Gastrocnemius medialis (tissue), 4 donors: ENCODE measurements at places on chromosomes 5 and 9.
A peak's percentile ranks its signal among the peaks of the same experiment; 100 is the strongest.

DNA sequence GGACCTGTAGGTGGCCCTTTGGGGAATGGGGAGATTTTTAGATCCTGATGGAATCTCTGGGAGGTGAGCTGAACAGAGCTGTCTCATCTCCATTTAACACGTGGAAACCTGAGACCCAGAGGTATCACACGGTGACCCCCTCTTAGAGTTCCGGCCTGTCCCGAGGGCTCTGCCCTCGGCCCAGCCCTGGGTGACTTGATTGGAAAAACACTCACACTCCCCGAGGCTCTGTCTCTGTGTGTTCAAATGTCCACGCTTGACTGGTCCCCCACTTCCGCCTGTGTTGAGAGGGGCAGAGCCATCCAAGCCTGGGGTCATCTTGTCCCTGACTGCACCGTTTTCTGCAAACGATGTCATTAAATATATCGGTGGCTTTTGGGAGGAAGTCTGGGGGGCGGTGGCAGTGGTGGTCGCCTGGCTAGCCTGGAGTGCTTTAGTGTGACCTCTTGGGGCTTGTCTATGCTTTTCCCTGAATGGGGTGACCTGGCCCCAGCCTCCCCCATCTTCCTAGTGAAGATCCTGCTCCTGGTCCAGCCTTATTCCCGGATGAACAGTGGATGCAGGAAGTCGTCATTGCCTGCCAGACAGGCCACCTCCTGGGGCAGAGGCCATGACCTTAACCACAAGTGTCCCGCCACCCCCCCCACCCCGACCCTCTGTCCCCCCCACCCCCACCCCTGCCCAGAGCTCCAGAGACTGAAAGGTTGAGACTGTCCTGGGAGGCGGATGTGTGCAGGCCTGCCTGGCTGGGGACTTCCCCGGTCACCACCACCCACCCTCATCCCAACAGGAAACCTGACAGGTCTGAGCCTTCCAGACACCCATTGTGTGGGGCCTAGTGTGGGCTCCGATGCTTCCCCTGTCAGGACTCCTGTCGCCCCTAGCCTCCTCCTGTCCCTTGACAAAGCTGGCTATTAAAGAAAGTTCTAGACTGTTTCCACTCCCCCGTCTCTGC lies 5.3 kb upstream of the DAB2IP start:
- H3K36me3 ChIP-seq = no peaks in the 10 kb centered on the region
- no peaks in the 10 kb centered on the region for H3K27me3 ChIP-seq

GRCh38 chr9:132982458-132982857 lies 4.0 kb downstream of the GFI1B start:
- no peak for DNase-seq
- no peaks in the 10 kb centered on the region for H3K36me3 ChIP-seq
- peaks cover 3% of the 10 kb centered on the region for H3K4me1 ChIP-seq
- no peak overlapping the region for H3K27ac ChIP-seq

- no peaks in the 10 kb centered on the region for H3K4me1 ChIP-seq
- no peaks in the 10 kb centered on the region for H3K36me3 ChIP-seq
- no peak overlapping the region for H3K27ac ChIP-seq
- no peaks in the 10 kb centered on the region for H3K27me3 ChIP-seq
- H3K4me3 ChIP-seq = no peak overlapping the region
- DNase-seq = no peak
Observed at GRCh38 chr5:116613445-116613844, 38.8 kb upstream of the SEMA6A start.

DNA sequence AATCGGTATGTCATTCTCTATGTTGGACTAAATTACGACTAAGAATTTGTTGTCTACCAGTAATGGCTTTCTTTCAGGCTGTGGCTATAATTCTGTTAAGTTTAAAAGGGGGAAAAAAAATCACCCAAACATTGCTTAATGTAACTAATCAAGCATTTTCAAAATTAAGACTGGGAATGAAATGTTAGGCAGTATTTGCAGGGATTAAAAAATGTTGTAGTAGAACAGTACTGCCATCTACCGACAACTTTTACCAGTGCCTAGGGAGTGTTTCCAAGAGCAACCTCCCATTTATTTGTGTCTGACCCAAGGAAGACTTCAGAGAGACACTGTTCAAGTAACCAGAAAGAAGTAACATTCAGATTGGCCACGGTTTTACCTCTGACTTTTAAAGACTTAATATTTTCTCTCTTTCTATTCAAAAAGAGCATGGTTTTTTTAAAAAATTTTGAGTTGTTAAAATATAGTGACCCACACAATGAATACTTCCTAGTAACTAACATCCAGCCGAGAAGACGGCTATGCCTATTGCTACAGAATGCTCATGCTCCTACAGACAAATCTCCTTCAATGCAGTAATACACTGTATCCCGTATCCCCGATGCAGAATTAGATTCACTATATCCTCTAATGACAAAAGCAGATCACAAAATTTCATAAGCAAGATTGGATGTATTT lies 92.4 kb downstream of the ARL15 start:
- H3K36me3 ChIP-seq = no peaks in the 10 kb centered on the region
- no peak for DNase-seq
- no peaks in the 10 kb centered on the region for H3K27me3 ChIP-seq

DNA sequence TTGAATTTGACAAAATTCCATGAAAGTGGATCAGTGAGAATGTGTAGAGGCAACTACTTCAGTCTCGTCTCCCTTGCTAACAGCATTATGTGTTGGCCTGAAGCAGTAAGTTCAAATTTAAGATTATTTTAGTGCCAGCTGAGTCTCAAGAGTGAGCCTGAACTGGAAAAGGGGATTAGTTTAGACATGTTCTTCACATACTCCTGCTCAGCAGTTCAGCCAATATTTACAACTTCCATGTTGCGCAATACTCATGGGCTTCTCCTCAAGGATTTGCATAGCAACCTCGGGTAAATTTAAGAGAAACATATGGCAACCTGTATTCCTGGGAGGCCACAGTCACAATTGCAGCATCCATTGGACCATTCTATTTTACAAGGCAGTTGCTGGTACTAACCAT lies 553.8 kb downstream of the PTPRD start:
- no peaks in the 10 kb centered on the region for H3K27me3 ChIP-seq

DNA sequence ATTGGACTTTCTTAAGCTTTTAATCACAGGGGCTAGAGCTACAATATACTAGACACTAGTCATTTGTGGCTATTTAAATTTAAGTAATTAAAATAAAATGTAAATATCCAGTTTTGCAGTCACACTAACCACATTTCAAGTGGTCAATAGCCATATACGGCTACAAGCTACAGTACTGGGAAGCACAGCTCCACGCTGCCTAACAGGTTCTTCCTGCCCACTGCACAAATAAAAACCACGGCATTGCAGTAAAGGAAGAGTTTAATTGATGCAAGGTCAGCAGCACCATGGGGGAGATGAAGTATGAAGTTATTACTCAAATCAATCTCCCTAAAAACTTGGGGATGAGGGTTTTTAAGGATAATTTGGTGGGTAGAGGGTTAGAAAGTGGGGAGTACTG lies 134.1 kb downstream of the LURAP1L start:
- no peak for DNase-seq
- H3K4me1 ChIP-seq = no peaks in the 10 kb centered on the region
- no peaks in the 10 kb centered on the region for H3K36me3 ChIP-seq

- no peaks in the 10 kb centered on the region for H3K36me3 ChIP-seq
- H3K27ac ChIP-seq = no peak overlapping the region
- H3K4me3 ChIP-seq = no peak overlapping the region
Observed at GRCh38 chr9:93159601-93160471, 24.1 kb upstream of the WNK2 start.

GRCh38 chr9:101440714-101441230 lies 5.2 kb upstream of the ALDOB start:
- H3K27ac ChIP-seq = no peak overlapping the region
- DNase-seq = no peak
- H3K27me3 ChIP-seq = no peaks in the 10 kb centered on the region
- no peak overlapping the region for H3K4me3 ChIP-seq
- no peaks in the 10 kb centered on the region for H3K36me3 ChIP-seq

- H3K27me3 ChIP-seq = no peaks in the 10 kb centered on the region
- DNase-seq = no peak
- no peak overlapping the region for H3K27ac ChIP-seq
- no peaks in the 10 kb centered on the region for H3K36me3 ChIP-seq
- H3K4me3 ChIP-seq = no peak overlapping the region
- H3K4me1 ChIP-seq = no peaks in the 10 kb centered on the region
Observed at GRCh38 chr5:59917121-59917520, 23.6 kb upstream of the PDE4D start.

- no peaks in the 10 kb centered on the region for H3K4me1 ChIP-seq
- no peak for DNase-seq
- no peak overlapping the region for H3K27ac ChIP-seq
- no peaks in the 10 kb centered on the region for H3K27me3 ChIP-seq
Observed at GRCh38 chr5:61910771-61911170, 395.2 kb upstream of the KIF2A start.

DNA sequence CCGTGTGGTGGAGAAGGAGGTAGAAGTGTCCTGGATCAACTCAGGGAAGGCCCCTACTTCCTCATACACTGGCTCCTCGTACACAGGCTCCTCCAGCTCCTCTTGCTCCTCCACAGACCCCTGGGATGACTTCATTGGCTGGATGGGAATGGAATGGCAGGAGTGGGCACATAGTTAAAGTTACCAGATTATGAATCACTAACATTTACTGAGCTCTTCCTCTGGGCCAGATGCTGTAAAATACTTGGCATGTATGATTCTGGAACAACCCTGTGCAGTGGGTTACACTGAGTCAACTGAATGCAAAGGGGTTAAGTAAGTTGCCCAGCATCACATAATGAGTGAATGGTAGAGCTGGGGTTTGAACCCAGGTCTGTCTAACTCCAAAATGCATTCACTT lies 3.1 kb upstream of the FCHSD1 start:
- DNase-seq = no peak
- H3K36me3 ChIP-seq = no peaks in the 10 kb centered on the region
- peaks cover 5% of the 10 kb centered on the region for H3K4me1 ChIP-seq
- no peaks in the 10 kb centered on the region for H3K27me3 ChIP-seq
- no peak overlapping the region for H3K4me3 ChIP-seq

DNA sequence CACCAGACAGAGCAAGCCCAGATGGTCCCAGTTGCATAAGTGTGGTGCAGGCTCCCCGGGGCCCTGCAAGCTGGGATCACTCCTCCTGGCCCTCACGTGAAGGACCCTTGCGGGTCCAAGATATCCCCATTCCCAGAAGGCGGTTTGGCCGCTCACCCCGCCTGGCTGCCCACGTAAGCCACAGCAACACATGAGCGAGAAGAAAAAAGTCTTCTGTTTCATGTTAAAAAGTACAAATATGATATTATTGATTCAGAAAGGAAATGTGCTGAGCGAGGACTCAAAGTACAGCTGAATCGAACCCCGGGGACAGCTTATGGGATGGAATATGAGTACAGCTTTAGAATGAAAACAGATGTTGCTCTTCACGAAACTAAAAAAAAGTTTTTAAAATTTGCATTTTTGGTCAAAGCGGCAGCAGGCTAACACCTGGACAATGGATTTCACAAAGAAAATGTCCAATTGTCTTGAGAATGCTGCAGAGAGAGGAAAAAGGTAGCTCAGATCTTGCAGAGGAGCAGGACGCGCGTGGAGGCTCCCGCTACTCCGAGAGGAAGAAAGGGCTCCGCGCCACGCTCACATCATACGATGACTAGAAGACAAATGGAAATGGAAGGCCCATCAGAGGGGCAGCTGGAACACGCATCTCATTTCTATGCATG lies 427.6 kb downstream of the IRX1 start:
- DNase-seq = no peak
- no peaks in the 10 kb centered on the region for H3K4me1 ChIP-seq
- no peak overlapping the region for H3K27ac ChIP-seq
- H3K36me3 ChIP-seq = no peaks in the 10 kb centered on the region

DNA sequence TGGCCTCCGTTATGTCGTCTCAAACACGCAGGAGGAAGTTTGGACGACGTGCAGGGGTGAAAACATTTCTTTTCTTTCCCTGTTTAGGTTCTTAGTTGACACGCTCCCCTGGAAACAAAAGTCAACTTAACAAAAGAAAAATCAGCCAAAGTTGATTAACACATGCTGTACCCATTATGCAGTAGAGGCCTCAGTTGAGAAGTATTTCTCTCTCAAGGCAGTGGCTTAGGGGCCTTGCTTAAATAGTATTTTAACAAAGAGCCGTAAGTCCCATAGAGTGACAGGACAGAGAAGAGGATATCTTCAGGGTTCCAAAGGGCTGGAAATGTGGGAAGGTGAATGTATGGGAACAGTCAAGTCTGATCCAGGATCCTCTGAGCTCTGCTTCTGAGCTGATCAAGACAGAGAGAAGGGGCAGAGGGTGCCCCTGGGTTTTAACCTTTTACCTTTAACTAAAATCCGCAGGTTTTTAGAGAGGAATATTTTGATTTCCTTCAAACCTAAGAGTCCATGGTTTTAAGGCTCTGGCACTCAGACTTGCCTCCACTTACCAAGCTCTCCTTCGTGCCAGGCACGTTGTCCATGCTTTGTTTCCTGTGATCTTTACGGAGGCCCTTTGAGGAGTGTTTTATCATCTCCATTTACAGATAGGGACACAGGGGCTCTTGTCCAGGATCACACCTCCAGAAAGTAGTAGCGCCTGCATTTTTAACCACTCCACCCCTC lies 629 bp upstream of the CD74 start:
- H3K36me3 ChIP-seq = no peaks in the 10 kb centered on the region
- peaks cover 6% of the 10 kb centered on the region for H3K4me1 ChIP-seq
- no peak for DNase-seq
- H3K27me3 ChIP-seq = no peaks in the 10 kb centered on the region
- H3K27ac ChIP-seq = peak overlapping the region; percentile 63

DNA sequence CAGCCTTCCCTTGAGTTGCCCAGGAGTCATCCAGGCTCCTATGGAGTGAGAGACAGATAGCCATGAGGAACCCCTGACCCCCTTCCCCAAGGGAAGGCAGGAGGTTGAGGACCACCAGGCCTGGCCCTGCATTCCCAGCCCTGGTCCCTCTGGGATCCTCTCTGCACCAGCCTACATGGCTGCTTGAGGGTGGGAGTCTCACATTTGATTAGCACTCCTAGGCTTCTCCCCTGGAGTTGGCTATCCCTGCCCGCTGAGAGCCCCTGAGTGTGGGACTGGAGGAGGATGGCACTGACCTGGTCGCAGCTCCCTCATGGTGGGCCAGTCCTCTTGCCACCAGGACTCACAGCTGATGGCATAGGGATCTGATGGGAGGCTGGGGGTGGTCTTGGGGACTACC lies 46.7 kb downstream of the SAR1B start:
- H3K4me3 ChIP-seq = no peak overlapping the region
- H3K27ac ChIP-seq = no peak overlapping the region
- DNase-seq = no peak
- H3K4me1 ChIP-seq = peaks cover 43% of the 10 kb centered on the region

GRCh38 chr5:15914638-15915037 lies 265.0 kb downstream of the MARCHF11 start:
- no peak for DNase-seq
- no peaks in the 10 kb centered on the region for H3K27me3 ChIP-seq
- H3K36me3 ChIP-seq = no peaks in the 10 kb centered on the region
- H3K27ac ChIP-seq = no peak overlapping the region

DNA sequence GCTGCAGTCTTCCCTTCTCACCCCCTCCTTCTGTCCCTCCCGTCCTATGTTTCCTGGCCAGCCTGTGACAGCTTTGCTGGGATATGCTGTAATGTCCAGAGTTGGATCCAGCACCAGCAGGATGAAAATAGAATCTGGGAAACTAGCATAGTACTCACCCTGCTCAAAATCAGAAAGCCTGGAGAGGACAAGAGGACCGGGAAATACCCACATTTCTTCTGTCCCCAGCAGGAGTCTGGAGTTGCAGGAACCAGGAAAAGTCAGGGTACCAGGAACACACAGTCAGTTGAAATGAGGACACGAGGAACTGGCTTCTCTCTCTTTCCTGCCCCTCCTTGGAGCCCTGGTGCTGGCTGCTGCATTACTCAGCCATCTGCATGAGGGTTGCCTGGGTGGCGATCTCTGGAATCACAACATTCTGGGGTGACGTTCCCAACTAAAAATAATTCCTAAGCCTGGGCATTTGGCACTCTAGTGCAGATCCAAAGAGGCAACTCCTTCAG lies 59.6 kb upstream of the NFIL3 start:
- H3K27me3 ChIP-seq = no peaks in the 10 kb centered on the region
- peak overlapping the region; percentile 14 for H3K4me3 ChIP-seq
- peak overlapping the region; percentile 69 for H3K27ac ChIP-seq
- no peaks in the 10 kb centered on the region for H3K36me3 ChIP-seq
- peak; percentile 56 for DNase-seq
